ENCODE measurements at places on chromosomes 7 and 10.

GRCh38 chr7:51817694-51818225 lies 501.2 kb upstream of the COBL start:
- DNase-seq, result no peak

DNA sequence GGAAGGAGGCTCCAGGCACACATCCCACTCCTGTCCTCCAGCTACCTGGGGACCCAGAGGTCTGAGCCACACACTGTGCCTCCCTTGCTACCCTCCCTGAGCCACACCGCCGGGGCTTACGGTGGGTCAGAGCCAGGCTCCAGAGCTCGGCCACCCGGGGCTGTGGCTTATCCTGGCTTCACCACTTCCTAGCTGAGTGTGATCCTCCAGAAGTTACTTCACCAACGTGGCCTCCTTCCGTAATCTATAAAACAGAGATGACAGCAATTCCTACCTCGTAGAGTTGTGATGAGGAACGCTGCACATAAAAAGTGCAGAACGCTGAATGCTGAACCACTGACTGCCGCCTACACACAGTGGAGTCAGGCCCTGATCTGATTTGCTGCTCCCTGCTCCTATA lies 285.0 kb downstream of the PRPF18 start:
- no peak for DNase-seq

DNA sequence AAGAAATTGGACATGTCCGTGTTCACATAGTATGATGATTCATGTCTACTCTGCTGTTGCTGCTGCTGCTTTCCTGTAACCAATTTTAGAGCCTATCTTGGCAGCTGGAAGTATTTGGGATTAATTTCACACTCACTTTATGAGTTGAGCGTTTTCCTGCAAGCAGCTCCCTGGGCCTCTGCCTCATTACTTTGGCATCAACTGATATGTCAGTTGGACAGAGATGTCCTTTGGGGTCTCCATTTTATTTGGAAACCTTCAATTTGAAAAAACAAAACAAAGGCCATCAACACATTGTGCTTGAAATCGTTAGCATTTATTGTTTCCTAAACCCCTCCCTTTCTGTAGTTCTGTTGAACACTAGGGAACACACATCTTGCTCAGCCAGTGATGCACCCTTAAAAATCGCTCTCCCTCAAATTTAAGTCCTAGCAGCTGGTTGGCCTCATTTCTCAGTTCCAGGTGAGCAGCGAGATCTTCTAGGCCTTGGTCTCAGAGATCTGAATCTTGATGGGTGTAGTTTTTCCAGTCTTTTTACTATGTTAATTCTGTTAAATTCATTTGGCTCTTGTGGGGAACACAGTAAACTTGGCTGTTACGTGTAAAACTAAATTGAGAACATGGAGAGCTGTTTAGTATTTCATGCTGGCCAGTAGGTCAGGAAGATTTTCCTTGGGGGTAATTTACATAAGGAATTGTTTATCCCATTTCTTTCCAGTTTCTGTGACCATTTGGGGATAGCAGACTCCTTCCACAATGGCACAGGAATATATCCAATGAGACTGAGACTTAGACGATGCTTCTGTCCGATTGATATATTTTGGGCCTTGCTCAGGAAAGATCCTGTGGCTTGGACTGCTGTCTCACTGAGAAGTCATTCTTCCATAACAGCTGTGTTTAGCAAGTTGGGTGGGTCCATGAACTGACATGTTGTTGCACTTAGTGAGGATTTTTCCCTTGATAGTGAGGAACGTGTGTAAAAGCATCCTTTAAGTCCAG lies 371.6 kb downstream of the BBS9 start:
- DNase-seq, result no peak

DNA sequence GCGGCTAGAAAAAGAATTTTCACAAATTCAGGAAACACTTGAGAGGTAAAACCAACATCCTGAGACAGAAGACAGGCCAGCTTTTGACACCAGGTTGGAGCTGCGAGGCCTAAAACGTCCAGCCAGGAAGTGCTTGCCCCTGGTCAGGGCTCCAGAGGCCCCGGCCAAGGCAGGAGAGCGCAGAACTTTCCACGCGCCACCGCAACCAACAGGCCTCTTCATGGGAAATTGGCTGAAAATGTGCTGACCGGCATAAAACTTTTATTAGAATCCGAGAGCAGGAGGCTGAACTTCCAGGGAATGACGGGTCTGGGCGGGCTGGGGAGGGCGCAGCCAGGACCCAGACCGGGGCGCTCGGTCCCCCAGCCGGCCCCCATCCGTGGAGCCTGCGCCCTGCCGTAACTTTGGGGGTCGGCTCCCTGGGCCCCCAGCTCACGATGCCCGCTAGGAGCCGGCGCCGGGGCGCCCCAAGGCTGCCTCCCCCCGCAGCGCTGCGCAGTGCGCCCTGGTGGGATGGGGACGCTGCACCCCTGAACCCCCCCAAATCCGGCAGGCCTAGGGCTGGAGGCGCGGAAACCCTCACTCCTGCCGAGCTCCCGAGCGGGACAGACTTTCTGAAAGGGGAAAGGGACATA lies 414.0 kb upstream of the MKI67 start:
- no peak for DNase-seq

Measured in KG1 (cell line).